ENCODE measurements at places on chromosomes 2 and 18.

GRCh38 chr2:179861416-179862067 is at the start of gene ZNF385B:
Gene ZNF385B, minus strand, starts transcription at chr2:179861612.
- DNase-seq, result no peak

GRCh38 chr2:188251034-188251433 is 40.6 kb upstream of the GULP1 start:
- no peak for DNase-seq

DNA sequence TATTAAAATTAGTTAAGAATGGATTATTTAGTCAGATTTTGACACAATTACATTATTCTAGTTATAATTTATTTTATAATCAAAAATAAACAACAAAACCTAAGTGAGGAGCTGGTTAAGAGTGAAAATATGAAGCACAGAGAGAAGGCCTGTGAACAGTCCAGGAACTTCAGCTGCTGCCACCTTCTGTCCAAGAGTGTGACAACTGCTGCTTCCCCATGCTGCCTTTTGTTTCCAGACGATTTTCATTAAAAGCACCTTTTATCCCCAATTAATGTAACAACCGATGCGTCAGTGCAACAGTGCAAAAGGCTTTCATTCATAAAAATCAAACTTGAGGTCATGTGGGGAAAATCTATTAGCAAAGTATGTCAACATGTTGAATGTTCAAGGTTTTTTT is 363.6 kb downstream of the CTNNA2 start:
- no peak for DNase-seq

DNA sequence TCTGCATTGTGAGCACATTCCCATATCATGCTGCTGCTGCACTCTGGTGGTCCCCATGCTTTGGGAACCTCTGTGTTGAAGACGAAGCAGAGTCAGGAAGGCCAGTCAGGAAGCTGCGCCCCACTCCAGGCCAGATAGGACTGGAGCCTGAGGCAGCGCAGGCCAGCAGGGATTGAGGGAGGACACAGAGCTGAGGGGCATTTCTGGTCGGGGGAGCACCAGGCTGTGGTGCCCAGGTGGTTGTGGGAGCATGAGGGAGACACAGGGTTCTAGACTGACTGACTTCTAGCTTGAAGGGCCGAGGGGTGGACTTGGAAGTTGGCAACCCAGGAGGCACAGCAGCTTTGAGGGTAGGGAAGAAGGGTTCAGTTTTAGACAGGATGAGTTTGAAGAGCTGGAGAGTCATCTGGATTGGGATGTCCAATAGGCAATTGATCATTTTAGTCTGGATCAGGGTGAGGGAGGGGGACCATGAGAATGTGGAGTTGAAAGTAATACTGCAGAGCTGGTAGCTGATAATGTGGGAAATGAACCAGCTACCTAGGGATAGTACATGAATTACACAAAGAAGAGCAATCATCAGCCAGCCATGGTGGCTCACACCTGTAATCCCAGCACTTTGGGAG is 1.4 kb upstream of the ACTG2 start:
- DNase-seq, result no peak

- no peak for DNase-seq
Observed at GRCh38 chr2:240960309-240960970, 38.0 kb upstream of the SNED1 start.

DNA sequence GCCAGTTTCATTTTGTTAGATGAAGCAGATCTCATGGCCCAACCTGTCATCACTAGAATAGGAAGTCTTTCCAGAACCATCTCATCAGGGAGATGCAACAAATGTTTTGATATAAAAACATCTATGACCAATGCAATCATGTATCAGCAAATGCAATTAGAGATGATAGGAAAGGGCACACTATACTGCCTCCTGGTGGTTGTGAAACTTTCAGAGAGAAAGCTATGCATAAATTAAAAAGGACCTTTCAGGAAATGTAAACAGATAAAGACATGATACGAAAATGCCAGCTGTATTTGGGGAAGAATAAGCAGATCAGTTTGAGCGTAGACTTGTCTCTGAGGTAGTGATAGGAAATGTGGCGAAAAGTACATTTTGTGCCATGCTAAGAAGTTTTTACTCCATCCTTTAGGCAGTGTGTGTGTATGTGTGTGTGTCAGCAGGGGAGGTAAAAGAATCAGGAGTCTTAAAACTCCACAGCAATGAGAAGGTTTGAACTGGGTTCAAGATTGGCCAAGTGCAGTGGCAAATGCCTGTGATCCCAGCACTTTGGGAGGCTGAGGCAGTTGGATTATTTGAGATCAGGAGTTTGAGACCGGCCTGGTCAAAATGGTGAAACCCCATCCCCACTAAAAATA is 479.3 kb downstream of the CPS1 start:
- DNase-seq, result no peak

DNA sequence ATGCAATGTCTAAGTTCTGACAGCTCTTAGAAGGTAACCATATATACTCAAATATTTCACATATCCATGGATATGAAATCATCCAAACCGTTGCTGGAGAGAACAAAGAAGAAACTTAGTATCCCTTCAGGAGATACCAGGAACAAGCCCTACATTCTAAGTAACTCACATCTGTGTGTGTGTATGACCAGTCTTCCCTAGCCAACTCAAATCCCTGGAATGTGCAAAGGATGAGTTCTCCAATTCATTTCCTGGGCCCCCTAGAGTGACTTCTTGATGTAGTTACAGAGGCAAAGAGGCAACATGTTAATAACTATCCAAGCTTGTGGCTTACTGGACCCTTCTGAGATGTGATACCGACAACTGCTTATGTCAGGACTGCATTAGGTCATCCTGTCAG is 20.1 kb downstream of the TPGS2 start:
- no peak for DNase-seq
